Activated CD4-positive, alpha-beta T cell treated with anti-CD3 and anti-CD28 coated beads, Interleukin-2, amount 50 U/mL, for 1 hour (primary cell): ENCODE measurements at places on chromosomes 16 and 17.

GRCh38 chr17:8681170-8681949, 50.8 kb upstream of the MYH10 start:
- no peak for DNase-seq

GRCh38 chr16:66569131-66569530, 2.9 kb downstream of the CMTM1 start:
- DNase-seq, result no peak

DNA sequence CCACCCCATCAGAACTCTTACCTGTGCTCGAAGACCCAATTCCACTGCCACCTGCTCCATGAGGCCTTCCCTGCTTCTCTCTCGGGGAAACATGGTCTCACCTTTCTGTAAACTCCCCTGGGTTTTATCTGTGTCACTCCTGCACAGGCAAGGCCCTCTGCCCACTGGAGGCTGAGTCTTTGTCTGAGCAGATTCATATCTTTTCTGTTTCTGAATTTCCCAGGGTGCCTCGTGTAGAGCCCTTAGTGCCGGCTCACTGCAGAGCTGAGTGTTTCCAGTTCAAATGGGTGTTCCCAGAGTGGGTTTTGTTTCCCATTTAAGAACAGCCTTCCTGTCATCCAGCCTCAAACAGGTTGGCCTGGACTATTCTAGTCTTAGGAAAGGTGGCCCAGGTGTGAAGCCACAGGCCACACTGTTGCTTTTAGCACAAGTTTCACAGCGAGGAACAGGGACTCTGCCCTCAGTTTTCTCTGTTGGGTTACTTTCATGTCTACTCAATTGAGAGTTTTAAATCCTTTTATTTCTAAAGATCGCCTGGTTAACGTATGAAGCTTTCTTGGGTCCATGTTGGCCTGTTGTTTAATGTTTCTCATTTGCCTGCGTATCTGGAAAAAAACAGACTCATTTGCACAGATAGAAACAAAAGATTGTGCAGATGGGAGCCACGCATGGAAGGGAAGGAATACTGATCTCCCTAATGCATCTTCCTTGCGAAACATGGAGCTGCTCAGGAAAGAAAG, 228.7 kb downstream of the MSI2 start:
- no peak for DNase-seq

DNA sequence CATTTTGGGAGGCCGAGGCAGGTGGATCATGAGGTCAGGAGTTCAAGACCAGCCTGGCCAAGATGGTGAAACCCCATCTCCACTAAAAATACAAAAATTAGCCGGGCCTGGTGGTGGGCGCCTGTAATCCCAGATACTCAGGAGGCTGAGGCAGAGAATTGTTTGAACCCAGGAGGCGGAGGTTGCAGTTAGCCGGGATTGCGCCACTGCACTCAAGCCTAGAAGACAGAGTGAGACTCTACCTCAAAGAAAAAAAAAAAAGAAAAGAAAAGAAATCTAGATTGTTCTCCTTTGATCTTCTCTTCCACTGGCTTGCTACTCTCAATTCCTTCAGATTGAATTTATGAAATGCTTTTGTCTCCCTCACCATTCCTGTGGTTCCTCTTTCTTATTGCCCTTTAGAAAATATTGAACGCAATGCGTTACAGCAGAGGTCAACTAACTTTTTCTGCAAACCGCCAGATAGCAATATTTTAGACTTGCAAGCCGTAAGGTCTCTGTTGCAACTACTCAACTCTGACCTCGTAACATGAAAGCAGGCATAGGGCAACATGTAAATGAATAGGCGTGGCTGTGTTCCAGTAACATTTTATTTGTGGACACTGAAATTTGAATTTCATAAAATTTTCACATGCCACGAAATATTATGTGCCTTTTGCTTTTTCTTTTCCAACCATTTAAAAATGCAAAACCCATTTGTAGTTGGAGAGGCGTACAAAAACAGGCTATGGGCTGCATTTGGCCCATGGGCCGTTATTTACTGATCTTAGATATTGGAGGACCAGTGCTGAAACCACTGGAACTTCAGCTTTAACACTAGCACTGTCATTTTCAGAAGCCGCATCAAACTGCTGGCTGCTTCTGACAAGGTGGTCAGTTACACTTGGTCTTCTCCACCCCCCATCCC, 24.8 kb downstream of the PITPNC1 start:
- DNase-seq, result no peak

- DNase-seq, result no peak
Observed at GRCh38 chr16:84471966-84472365, 32.5 kb downstream of the MEAK7 start.

DNA sequence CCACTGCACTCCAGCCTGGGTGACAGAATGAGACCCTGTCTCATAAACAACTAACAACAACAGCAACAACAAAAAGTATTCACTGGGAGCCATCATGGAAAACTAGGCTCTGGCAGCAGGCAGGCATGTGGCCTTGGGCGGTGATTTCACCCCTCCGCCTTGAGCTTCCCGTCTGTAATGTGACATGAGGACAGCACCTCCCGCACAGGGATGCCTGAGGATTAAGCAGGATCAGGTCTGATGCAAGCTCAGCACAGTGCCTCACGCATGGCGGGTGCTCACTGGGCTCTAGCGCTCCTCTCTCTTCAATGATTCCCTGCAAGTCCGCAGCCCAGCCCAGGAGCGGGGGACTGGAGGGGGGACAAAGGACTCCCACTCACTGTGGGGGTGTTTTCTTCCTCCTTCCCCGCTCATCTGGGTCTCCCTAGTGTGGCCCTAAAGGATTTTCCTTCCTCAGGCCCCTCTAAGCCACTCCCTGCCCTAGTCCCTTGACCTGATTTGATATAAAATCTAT, 2.8 kb downstream of the PLCD3 start:
- DNase-seq, result no peak

DNA sequence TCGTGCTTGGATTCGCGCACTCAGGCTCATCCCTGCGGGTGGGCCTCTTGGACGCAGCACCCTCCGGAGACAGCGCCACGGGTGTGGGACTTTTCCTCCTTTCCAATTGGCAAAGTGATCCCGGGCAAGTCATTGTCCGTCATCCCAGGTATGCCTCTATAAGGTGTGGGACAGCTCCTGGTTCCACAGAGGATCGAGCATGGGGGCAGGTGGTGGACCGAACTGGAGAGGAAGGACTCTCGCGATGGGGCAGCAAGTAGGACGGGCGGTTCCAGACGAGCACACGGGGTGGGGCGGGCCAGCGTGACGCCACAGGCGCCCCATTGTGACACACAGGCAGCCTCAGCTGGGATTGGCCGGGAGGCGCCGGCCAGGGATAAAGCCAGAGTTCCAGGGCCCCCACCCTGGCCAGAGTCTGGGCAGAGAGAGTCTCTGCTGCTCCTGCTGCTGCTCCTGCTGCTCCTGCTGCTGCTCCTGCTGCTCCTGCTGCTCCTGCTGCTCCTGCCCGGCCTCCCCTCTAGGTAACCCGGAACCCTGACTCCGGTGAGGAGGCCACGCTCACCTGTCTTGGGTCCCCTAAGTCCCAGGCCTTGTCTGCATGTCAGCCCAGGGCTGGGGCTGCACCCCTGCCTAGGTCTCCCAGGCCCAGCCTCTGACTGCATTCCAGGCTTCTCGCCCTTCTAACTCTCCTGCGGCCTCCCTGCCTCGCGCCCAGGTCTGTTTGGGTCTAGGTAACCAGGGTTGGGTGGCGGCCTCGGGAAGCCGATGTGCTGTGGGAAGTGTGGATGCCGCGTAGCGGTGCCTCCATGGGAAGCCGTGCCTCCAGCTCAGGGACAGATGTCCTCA, 38.5 kb upstream of the SLC47A1 start:
- DNase-seq, result no peak

DNA sequence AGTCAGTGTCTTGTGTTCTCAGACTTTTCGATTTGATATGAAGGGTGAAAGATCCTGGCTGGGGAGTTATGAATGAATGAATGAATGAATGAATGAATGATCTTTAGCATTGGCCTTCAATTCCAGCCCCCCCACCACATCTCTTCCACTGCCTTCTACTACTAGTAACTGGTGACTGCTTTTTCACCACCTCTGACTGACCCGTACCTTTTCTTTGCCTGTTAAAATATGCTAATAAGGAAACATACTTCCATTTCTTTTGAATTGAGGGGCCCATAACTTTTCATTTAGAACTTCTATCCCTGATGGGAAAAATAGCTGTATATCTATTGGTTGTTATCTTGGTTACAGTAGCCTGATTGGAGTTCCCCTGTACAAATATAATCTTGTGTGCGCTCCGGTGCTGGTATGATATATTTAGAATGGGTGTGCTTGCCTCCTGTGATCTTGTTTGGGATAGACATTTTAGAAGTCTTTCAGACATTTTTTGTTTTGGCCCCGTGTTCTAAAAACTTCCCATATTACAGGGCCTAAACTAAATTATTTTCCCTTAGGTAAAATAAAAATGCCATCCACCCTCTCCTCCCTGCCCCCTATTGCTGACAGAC, 3.4 kb downstream of the LYRM1 start:
- no peak for DNase-seq

- DNase-seq, result no peak
Observed at GRCh38 chr17:52202520-52203080, 44.1 kb upstream of the CA10 start.

DNA sequence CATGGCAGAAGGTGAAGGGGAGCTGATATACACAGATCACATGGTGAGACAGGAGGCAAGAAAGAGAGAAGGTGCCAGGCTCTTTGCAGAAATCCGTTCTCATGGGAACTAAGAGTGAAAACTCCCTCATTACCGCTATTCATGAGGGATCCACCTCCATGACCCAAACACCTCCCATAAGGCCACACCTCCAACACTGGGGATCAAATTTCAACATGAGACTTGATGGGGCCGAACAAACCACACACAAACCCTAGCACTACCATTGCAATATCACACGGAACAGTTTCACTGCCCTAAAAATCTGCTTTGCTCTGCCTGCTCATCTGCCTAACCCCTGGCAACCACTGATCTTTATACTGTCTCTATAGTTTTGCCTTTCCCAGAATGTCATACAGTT, 34.8 kb downstream of the C17orf67 start:
- no peak for DNase-seq

DNA sequence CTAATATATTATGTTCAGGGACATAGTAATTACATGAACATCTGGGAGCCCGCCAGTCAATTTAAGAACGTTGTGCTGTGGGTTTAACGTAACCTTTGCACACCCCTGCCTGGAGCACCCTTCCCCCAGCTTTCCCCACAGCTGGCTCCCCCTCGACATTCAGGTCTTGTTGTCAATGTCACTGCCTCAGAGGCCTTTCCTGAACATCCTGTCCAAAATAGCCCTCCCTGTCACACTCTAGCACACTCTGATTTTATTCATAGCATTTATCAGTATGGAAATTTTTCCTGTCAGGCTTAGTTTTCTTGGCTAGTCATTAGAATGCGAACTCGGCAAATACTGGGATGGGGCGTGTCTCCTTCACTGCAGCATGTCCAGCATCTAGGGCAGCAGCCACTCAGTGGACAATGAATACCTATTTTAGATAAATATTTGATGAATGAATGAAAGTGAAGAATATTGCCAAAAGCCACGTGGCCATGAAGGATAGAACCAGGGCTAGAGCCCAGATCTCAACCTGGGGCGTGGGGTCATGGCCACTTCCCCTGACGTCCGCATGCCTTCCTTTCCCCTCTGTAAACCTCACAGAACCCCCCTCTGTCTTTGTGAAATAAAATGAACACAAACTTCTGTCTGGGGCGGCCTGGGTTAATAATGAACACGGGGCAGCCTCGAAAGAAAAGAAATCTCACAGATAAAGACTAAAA, 10.5 kb downstream of the PIK3R6 start:
- DNase-seq, result no peak

- no peak for DNase-seq
Observed at GRCh38 chr16:89293276-89294143, 76.0 kb downstream of the ZNF778 start.

GRCh38 chr16:10421596-10421995, 35.7 kb downstream of the ATF7IP2 start:
- no peak for DNase-seq

- no peak for DNase-seq
Observed at GRCh38 chr16:68658341-68658973, 13.3 kb downstream of the CDH3 start.

DNA sequence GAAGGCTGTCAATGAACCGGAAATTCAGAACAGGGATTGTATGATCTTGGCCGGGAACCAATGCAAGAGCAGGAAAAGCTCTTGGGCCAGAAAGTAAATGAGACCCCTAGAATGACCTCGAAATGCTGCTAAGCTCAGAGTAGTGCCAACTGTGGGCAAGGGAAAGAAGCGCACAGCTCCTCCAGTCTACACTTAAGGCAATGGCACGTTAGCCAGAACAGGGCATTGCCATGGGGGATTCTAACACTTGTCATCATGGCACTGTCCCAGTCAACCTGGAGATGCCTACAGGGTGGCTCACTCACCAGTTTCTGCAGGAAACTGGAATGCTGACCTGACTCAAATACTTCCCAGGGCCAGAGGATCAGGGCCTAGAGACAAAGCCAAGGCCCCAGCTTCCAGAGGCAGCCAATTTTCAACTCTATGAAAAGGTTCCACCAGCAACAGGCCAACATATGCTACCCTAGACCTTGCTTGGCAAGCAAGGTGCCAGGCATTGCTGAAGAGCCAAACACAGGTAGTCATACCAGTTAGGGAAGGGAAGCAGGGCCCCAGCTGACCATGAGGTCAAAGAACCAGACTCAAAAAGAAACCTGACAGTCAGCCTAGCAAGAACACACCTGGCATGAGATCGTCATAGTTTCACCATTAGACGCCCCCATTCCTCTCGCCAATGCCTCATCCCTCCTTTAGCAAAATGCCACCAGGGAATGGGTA, 34.9 kb downstream of the ARHGAP17 start:
- no peak for DNase-seq

DNA sequence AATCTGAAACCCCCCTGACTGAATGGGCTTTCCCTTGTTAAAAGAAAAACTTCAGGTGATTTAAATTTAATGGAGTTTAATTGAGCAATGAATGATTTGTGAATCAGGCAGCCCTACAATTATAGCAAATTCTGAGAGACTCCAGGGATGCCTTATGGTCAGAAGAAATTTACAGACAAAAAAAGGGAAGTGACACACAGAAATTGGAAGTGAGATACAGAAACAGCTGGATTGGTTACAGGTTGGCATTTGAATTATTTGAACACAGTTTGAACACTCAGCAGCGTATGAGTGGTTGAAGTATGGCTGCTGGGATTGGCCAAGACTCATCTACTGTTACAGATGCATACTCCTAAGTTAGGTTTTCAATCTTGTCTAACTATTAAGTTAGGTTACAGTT, 19.0 kb upstream of the CPHXL start:
- no peak for DNase-seq
